ENCODE measurements at places on chromosomes 3 and 15.

GRCh38 chr3:61449327-61450040 lies 111.9 kb upstream of the PTPRG start:
- no peak for DNase-seq

GRCh38 chr3:53242642-53243041 lies 13.2 kb downstream of the TKT start:
- no peak for DNase-seq

GRCh38 chr3:114351123-114351821 lies 57.4 kb downstream of the TIGIT start:
- no peak for DNase-seq

- DNase-seq = no peak
Observed at GRCh38 chr3:40102182-40102581, 207.3 kb upstream of the EIF1B start.

- no peak for DNase-seq
Observed at GRCh38 chr3:180977498-180977897, 12.0 kb downstream of the DNAJC19 start.

- no peak for DNase-seq
Observed at GRCh38 chr15:99628374-99629001, 62.7 kb downstream of the MEF2A start.

- DNase-seq = no peak
Observed at GRCh38 chr3:177601152-177601551, 403.9 kb upstream of the TBL1XR1 start.

- DNase-seq = no peak
Observed at GRCh38 chr3:30269751-30270445, 336.5 kb upstream of the TGFBR2 start.

DNA sequence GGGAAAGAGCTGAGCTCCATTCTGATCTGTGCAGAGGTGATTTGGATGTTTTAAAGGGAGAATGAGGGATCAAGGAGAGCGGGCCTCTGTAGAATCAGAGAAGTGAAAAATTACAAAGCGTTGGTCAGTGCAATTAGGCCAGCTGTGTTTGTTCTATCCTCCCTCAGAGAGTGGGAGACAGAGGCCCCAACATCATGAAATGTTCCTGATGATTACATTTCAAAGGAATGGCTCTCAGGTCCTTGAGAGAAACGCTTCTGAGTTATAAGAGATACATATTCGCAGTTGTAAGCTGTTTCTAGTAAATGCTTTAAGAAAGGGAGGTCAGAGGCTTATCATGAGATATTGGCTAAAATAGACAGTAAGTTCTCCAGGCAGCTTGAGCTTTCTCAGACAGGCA lies 15.7 kb upstream of the CAND2 start:
- DNase-seq = no peak

- no peak for DNase-seq
Observed at GRCh38 chr3:139107424-139108252, 62.9 kb upstream of the PRR23C start.

DNA sequence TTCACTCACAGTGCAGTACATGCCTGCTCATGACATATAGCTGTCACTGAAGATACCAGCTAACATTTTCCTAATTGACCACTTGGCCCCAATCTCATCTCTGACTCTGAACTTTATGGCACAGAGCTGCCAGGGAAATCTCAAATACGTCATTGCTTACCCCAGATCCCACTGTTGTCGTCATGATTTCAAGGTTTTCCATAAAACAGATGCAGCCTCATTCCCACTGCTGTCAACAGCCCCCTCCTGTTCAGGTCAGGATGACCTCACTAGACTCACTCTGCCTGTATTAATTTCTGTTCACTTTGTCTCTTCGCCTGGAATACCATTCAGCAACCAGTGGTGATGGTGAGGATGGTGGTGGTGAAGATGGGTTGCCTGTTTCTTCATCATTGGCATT lies 262.6 kb upstream of the TPM1 start:
- no peak for DNase-seq

- DNase-seq = peak; percentile 56
Observed at GRCh38 chr3:11718637-11719405, 75.1 kb upstream of the VGLL4 start.

DNA sequence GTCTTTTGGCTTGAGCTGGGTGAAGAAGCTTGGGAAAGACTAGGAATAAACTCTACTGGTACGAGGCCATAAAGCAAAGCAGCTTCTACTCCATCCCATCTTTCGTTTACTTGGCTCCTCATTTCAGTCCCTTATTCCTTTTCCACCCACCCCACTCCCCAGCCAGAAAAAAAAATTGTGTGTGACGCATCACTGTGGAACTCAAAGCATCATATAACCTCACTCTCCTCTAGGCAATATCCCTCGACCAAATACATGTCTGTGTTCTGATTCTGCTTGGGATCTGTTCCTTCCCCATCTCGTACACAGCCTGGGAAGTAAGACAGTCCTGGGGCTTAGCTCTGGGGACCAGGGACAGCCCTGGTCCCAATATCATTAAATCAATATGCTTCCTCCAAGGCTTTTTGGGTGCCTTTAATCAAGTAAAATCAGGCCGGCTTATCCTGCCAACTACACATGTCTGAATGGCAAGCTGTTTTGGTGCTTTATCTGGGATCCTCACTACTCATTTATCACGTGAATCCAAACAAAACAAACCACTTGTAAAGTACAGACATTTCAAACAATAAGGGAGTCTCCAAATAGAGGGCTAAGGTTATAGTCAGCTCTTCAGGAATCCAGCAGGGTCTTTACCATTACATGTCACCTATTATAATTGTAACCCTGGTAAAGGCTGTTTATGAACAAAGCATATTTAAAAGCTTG lies 74.9 kb upstream of the ZBED2 start:
- no peak for DNase-seq

DNA sequence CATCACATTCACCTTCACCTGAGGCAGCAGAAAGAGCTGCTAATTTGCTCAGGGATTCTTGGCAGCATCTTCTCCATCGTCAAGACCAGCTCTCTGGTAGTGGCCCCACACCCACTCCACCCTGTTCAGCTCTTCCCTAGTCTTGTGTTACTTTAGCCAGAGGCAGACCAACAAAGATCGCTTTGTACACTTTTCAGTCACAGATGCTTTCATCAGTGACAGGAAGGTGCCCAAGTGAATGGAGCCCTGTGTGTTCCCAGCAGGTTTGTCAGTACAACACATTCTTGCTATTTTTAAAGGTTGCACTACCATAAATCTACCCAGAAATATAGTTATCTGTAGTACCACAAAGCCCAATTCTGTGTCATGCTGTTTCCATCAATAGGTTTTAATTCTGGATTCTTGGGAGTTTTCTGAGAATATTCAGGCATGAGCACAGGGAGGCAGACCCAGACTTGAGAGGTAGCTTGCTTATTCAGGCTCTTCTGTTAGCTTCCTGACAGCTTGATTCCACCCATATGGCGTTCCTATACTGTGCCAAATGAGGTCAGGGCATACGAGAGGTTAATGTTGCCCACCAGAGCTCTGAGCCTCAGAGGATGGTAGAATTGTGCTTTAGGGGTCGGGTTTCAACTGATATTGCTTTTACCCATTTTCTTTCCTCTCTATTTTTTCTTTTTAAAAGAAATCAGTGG lies 109.8 kb upstream of the MANF start:
- DNase-seq = no peak

DNA sequence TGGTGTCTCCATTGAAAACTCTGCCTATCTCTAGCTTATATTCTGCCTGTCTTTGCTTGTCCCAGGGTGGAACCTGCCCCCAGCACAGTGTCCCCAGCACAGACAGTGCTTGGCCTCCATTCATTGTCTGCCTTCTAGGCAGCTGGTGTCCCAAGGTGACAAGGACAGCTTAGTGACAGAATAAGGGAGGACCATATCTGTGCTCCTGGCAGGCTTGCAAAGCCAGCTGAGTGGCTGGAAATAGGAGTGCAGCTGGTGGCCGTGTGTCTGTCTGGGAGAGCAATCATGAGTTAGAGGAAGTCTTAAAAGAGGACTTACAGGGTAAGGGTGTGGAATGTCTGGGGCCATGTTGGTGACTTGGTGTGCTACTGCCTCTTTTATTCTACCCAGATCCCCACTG lies 33.4 kb downstream of the SCN5A start:
- DNase-seq = no peak

DNA sequence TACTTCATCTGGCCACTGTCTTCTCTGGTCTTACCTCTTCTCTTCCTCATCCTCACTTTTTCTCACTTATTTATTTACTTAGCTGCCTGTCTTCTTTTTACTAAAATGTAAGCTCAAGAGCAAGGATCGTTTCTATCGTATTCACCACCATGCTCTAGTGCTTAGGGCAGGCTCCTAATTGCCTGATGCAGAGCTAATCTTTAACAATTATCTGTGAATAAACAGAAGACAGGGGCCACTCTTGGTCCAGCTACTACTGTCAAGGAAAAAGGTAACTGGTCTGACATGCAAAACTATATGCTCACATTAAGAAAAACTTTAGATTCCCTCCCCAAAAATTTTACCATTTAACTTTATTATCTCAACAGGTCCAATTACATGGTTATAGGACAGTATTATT lies 17.5 kb downstream of the PIK3R4 start:
- DNase-seq = no peak

DNA sequence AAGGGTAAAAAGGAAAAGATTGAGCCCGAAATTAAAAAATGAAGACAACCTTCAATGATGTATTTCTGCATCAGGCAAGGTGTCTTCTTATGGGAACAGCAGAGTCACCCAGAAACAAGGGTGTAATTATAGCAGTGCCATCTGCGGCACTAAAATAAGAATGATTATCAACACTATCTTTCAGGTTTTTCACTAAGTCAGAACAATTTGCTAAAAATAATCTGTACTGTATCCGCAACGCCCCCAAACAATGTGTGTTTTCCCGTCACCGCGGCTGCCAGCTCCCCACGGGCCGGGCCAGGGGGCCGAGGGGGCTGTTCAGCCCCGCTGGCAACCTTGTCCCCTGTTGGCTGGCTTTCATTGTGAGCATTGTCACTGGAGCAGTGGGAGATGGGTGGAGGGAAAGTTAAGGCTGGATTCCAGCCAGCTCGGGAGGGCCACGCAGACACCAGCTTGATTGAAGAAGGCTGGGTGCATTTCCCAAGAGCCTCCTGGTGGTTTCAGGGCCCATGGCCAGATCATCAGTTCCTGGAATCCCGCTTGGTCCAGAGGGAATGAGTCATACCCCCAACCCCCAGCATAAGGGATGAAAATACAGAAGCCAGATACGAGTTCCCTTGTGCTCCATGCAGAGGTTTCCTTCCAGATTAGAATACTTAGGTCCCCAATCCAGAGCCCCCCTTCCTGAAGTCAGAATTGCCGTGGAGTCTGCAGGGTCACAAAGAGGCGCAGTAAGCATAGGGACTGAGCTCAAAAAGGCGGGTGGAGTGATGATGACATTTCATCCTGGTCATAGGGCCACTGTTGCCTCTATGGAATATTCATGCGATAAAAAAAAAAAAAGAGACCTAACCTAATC lies 90.2 kb upstream of the KLF13 start:
- DNase-seq = no peak

DNA sequence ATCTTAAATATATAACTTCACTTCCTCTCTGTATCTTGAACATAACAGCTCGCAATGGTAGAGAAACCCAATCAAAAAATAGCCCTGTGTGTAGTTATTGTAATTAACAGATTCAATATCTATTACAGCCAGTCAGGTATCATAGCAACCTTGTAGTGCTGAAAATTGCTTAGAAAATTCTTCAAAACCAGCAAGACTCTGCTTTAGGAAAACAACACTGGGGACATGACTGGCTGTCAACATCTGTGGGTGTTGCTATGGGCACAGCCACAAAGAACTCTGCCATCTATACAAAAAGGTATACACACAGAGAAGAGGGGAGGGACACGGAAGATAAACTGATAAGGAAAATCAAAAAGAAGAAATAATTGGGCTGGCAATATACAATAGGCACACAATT lies 101.2 kb downstream of the WDR72 start:
- no peak for DNase-seq

- no peak for DNase-seq
Observed at GRCh38 chr15:63872759-63873510, 39.2 kb upstream of the HERC1 start.

DNA sequence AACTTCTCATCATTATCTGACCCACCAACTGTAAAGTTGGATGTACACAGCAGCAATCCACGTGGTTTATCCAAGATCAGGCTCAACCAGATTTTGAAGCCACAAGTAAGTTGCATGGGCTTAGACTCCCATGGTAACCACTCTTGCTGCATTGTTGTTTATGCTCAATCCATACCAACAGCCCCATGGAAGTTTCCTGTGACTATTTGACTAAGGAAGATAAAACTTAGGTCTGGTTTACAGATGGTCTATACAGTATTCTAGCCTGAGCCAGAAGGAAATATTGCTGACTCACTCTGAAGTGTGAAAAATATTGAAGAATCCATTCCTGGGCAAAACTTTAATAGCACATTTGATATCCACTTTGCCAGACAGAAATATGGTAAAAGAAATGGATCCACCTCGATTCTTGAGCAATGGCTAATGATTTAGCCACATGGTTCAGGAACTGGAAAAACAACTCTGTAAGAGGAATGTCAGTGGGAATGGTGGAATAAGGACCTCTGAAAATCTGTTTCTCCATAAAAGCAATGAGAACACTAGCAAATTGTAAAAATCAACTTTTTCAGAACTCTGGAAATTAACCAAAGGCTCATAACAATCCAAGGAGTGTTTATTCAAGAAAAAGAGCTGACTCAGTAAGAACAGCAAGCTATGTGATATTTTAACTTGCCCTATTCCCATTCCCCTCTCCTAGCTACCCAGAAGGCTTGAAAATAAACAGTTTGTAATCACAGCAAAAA lies 162.9 kb upstream of the STT3B start:
- DNase-seq = no peak

GRCh38 chr3:44337248-44337785 lies 1.2 kb upstream of the TCAIM start:
- no peak for DNase-seq

DNA sequence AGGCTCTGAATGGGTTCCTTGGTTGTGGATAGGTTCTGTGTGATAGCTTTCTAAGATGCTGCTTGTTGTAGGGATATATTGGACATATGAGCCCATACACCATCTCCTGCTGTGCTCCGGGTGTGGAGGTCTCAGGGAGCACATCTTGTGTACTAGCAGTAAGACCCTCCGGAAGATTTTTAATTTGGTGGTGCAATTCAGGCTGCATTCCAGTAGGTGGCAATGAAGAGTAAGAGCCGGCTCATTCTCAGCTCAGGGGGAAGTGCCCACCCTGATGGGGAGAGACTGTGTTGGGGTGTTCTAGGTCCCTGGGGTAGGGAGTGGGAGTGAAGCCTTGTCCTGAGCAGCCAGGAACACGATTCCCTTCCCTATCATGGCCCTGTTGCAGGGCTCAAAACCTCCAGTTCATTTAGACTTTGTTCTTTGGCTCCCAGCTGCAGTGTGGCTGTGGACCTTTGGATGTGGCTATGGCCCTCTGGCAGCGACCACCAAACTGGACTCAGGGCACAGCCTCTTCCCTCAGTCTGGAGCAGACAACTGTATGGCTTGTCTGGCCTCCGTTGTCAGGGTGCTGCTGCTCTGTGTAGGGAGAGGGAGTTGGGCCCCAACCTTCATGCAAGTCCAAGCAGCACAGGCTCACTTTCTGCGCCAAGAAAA lies 104.7 kb downstream of the UNC13C start:
- DNase-seq = no peak
